Omental fat pad (tissue), 4 donors: ENCODE measurements at places on chromosomes 16 and 17.

- DNase-seq: no peak
Measured at GRCh38 chr16:28136751-28137434, 73.4 kb upstream of the GSG1L start.

GRCh38 chr16:51154271-51155171 lies 3.5 kb upstream of the SALL1 start:
- DNase-seq: no peak

GRCh38 chr17:81573794-81574642 lies 21.9 kb upstream of the FAAP100 start:
- DNase-seq: no peak

DNA sequence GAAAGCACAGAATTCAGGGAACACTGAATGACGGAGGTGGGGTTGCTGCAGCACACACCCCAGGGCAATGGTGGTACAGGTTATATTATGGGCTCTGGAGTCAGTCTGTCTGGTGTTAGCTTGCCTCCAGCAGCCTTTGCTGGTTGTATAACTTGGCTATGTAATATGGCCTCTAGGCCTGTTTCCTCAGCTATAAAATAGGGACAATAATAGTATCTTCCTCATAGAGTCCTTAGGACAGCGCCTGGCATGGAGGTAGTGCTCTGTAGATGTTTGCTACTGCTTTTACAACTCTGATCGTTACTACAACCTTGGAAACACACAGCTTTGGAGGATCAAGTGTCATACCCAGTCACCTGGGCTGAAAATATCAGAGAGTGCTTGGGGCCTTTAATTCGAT lies 31.5 kb downstream of the GTF3C1 start:
- no peak for DNase-seq

DNA sequence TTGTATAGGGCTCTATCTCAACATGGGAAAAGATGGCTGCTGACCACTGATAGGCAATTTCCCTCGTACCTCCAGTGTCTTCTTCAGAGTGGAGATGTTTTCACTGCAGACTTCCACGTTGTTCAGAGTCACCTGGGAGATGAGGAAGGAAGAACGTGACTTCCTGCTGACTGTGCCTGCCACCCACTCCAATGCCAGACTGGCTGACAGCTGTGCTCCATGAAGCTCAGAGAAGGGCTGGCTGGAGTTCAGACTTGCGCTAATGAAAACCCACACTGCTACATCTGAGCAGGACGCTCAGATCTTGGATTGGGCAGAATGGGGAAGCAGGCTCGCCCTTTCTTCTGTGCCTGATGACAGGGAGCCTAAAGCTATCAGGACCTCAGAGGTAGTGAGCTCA lies 33.1 kb downstream of the COG4 start:
- DNase-seq: no peak

DNA sequence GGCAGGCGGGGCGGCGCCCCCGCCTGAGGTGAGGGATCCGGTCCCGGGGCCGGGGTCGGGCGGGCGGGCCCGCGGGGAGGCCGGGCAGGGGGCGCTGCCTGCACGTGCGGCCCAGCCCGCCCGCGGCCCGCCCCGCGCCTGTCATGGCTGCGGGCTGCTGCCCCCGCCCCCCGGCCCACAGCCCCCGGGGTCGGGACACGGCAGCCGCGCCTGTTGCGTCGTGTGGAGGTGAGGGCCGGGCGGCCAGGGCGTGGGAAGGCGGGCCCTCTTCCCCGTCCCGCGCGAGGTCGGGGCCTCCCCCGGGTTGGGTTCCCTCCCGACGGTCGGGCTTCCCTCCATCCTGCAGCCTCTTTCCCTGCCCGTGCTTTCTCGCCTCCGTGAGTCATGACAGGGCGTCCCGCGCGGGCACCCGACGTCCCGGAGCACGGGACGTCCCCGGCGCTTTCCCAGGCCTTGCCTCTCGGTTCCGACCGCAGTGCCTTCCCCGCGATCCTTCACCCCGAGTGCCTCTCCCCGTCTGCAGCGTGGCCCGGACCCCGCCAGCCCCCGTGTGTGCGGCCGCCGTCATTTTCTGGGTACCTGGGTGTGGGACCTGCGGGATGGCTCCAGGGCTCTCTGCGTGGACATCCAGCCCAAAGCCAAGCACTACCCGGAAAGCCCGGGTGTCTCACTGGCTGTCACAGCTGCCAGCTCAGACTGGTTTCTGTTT lies 76.7 kb downstream of the CHD9 start:
- DNase-seq: peak; percentile 32

DNA sequence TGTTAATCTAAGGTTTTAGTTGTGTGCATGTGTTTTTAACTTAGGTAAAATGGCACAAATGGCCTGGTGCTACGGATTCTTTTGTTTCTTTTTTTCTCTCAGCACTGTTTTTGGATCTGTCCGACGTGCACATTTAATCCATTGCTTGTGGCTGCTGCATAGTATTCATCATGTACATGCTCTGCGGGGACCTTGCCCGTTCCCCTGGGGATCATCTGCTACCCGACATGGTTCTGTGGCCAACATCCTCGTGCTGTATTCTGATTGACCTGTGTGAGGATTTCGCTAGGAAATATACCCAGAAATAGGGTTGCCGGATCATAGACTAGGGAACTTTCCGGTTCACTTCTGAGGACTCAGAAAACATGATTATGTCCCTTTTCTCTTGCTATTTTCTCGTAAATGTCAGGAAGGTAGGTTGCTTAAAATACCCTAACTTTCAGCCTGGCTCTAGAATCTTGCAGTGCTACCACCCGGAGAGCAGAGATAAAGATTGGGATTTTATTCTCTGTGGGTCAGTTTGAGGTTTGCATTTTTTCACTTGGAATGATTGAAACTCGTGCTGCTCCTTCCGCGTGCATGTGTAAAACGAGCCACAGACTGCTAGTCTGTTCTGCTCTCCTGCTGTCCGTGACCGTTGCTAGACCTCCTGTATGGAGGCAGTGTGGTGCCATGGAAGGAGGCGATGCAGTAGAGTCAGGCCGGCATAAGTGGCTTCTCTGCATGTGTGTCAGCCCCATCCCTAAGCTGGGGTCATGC lies 42.9 kb downstream of the LDHD start:
- no peak for DNase-seq

DNA sequence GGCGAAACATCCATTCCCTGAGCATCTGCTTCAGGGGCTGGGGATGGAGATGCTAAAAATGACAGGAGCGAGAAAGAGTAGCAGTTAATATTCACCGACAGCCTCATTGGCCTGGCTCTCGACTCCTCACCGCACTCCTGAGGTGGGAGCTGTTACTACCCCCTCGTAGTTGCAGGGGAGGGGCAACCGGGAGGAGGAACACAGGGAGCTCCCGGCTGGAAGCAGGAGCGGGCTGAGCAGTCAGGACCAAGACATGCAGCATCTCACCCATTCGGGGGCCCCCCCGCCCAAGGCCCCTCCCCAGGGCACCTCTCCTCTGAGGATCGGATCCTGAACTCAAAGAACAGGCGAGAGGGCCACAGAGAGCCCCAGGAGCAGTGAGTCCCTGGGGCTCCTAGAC lies 4.5 kb upstream of the ACSF3 start:
- no peak for DNase-seq

DNA sequence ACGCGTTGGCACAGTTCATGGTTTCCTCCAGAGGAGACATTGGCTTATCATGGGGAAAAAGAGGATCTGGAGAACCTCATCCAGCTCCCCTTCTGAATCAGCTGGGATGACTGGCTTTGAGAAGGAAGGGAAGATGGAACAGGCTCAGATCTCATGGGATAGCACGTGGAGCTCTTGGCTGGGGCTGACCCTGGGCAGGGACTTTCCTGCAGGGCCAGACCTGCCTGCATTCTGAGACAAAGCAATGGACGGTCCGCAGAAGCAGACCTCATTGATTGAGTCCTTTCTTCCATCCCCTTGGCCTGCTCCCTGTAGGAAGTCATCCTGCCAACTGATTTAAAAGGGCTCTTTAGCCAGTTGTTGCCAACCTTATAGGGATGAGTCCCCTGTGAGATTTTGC lies 26.2 kb downstream of the PLCD3 start:
- DNase-seq: no peak

- DNase-seq: no peak
Measured at GRCh38 chr17:50952013-50952412, 85.9 kb upstream of the TOB1 start.

- DNase-seq: no peak
Measured at GRCh38 chr17:68296217-68297191, 5.2 kb downstream of the ARSG start.

GRCh38 chr17:45849536-45849990 lies 4.9 kb downstream of the SPPL2C start:
- DNase-seq: no peak

GRCh38 chr16:89442588-89442987 lies 47.8 kb downstream of the ANKRD11 start:
- DNase-seq: no peak

GRCh38 chr17:63452046-63452961 lies 6.2 kb upstream of the CYB561 start:
- DNase-seq: no peak

- no peak for DNase-seq
Measured at GRCh38 chr16:57892041-57892440, 78.9 kb downstream of the CNGB1 start.

DNA sequence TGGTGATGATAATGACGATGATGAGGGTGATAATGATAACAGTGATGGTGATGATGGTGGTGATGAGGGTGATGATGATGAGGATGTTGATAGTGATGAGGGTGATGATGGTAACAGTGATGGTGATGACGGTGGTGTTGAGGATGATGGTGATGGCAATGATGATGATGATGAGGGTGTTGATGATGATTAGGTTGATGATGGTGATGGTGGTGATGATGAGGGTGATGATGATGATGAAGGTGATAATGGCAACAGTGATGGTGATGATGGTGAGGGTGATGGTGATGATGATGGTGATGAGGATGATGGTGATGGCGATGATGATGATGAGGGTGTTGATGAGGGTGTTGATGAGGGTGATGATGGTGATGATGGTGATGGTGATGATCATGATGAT lies 93.8 kb upstream of the ZNF469 start:
- no peak for DNase-seq

GRCh38 chr17:57004944-57005579 lies 27.1 kb downstream of the SCPEP1 start:
- no peak for DNase-seq

- DNase-seq: no peak
Measured at GRCh38 chr16:75931043-75931442, 204.8 kb upstream of the CPHXL start.

DNA sequence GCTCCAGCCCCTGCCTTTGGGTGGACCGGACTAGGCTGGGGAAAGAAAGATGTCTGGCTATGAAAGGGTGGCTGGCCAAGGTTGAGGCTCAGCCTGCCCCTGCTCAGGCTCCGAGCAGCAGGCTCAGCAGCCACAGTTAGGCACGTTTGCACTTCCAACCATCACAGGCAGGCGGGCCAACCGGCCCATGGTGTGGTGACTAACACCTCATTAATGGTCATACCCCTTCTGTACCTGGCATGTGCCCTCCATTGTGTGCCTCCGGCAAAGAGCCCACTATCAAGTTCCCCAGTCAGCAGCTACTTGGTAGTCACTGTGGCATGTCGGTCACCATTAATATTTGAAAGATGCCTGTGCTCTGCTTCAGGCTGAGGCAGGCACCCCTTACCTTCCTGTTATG lies 6.7 kb downstream of the TBC1D24 start:
- no peak for DNase-seq

DNA sequence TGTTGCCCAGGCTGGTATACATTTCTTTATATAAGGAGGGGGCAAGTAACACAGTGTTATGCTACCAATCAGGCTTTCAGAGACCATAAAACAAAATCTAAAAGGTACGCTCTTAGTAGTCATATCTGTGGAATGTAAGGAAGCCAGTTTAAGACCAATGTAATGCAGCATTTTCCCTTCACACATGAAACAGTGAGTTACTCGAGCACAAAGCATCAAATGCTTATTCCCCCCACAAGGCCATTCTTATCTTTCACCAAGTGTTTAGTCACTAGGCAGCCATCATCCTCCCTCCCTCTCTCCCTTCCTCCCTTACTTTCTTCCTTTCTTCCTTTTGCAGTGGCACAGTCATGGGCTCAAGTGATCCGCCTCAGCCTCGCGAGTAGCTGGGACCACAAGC lies 12.8 kb downstream of the HMOX2 start:
- DNase-seq: no peak

- no peak for DNase-seq
Measured at GRCh38 chr17:29037739-29038084, 5.2 kb upstream of the PIPOX start.
